Activated naive CD4-positive, alpha-beta T cell treated with anti-CD3 and anti-CD28 coated beads, Interleukin-2, amount 50 U/mL, for 72 hours (primary cell): ENCODE measurements at places on chromosomes 4 and X. TPM values are rescaled to one million over a fixed set of nuclear protein-coding genes. Genes with fewer than 3 reads are reported as not detected.

DNA sequence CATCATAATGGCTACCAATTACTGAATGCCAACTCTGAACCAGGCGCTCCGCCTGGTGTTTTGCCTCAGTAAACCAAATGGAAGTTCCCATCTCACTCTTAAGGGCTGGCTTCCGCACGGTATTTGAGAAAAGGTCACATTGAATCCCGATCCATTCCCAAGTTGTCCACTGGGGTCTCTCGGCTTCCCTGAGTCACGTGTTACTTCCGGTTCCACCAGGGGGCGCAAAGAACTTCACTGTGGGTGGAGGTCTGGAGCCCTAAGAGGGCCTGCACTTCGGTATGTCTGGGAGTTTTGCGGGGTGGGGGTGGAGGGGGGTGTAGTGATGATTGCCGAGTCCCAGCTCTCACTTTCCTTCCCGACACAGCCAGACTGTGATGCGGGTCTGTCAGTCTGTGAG is 13.4 kb upstream of the NHS start:
- DNase-seq: no peak

GRCh38 chr4:1250527-1250812 is 1.5 kb upstream of the CTBP1 start:
- DNase-seq: no peak

DNA sequence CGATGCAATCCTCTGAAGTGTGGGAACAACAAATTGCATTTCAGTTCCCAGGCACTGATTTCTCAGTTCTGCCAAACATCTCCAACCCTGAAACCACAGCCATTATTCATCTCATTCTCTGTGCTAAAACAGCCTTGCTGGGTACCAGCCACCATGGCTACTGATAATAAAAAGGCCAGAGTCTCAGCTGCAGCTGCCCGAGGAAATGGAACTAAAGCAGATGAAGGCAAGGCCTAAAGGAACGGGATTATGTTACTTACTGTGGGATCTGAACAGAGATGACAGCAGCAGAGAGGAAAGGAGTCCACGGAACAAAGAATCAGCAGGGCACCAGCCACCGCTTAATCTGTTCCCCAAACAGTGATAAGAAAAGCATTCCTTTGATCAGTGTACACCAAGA is 155.7 kb downstream of the PAPSS1 start:
- DNase-seq: no peak

CXXC4 gene
- total RNA-seq: not detected

SHOX gene
- total RNA-seq: not detected
